ENCODE measurements at places on chromosomes 2 and 18. TPM values are rescaled to one million over a fixed set of nuclear protein-coding genes. Genes with fewer than 3 reads are reported as not detected.
A peak's percentile ranks its signal among the peaks of the same experiment; 100 is the strongest.

Gene CIB4
- total RNA-seq: not detected

Gene COL4A4
- total RNA-seq: not detected

Gene DPP10
- total RNA-seq: not detected

DNA sequence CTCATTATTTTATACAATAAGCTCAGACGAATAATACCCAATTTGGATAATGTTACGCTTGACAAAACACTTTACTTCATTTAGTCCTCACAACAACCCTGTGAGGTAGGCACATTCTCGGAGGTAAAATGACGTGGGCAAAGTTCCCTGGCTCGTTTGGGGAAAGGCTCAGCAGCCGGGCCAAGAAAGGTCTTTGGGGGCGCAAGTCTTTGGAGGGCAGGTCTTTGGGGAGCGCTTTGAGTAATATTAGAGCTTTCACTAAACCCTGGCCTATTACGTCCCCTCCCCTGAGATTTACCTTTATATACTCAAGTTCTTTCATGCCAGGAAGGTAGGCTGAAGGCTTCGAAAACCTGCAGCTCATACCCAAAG lies 427 bp downstream of the RBKS start:
- H3K27me3 ChIP-seq: no peaks in the 10 kb centered on the region
- peak overlapping the region; percentile 97 for H3K27ac ChIP-seq
- peak overlapping the region; percentile 96 for H3K4me3 ChIP-seq
- H3K36me3 ChIP-seq: peaks cover 14% of the 10 kb centered on the region

DNA sequence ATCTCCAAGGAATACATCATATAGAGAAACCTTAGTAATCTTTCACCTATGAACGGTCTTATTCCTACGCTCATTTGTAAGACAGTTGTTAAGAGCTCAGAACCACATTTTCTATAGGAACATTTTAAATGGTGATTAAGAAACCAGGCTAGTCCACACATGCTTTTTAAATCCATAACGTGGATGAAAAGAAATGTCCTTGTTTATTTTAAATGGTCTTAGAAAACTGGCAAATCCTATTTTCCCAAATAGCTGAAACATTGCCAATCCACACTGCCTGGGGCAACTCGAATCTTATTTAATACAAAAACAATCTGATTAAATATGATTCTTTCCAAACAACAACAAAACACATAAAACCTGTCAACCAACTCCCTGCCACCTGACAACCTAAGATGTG lies 23.7 kb downstream of the METTL8 start:
- no peak overlapping the region for H3K4me3 ChIP-seq
- no peak overlapping the region for H3K27ac ChIP-seq
- peaks cover 14% of the 10 kb centered on the region for H3K36me3 ChIP-seq
- no peaks in the 10 kb centered on the region for H3K27me3 ChIP-seq
- DNase-seq: no peak
- H3K4me1 ChIP-seq: peaks cover 20% of the 10 kb centered on the region

DNA sequence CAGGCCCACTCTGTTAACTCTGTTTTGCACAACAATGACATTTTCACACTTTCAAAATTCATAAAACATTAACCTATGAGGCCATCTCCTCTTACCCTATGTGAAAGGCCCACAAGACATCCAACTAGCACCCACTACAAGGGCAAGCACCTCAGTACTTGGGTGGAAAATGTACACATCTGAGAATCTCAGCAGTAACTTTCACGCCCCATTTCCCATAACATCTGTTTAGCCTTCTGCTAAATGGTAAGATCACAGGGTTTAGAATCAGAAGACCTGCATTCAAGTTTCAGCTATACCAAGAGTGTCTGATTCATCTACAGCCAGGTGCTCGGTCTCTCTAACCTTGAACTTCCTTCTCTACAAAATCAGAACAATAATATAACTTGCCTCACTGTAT lies 89.2 kb downstream of the SP100 start:
- H3K4me1 ChIP-seq: peaks cover 9% of the 10 kb centered on the region
- no peak overlapping the region for H3K4me3 ChIP-seq
- no peak for DNase-seq
- no peak overlapping the region for H3K27ac ChIP-seq
- H3K36me3 ChIP-seq: peaks cover 40% of the 10 kb centered on the region

Data from activated naive CD4-positive, alpha-beta T cell treated with anti-CD3 and anti-CD28 coated beads for 36 hours (primary cell).